ENCODE measurements at places on chromosomes 7 and 10. TPM values are rescaled to one million over a fixed set of nuclear protein-coding genes. Genes with fewer than 3 reads are reported as not detected.

Gene ALDH18A1
- 43.7 TPM for total RNA-seq

Gene BMI1
- 30.4 TPM for total RNA-seq

Gene ATAD1
- total RNA-seq = 41.6 TPM

Gene PARP12
- 31.0 TPM for total RNA-seq

Gene ARHGEF5
- not detected for total RNA-seq

Gene ASB10
- not detected for total RNA-seq

Gene TYW1
- 21.5 TPM for total RNA-seq

Gene ADRA2A
- 0.04 TPM for total RNA-seq

Gene NCF1
- total RNA-seq = 368 TPM

Gene C7orf33
- not detected for total RNA-seq

Gene AGMO
- not detected for total RNA-seq

Gene AKR1E2
- not detected for total RNA-seq

Gene NODAL
- not detected for total RNA-seq

Gene PRXL2A
- total RNA-seq = 7.2 TPM

Gene SORCS3
- total RNA-seq = not detected

Gene MARCHF5
- 7.6 TPM for total RNA-seq

Gene TWNK
- 14.5 TPM for total RNA-seq

Gene FKBP6
- total RNA-seq = not detected

Gene CYP3A7
- not detected for total RNA-seq

Gene HEPACAM2
- 0.30 TPM for total RNA-seq

Gene FXYD4
- total RNA-seq = not detected

Gene ACBD7
- total RNA-seq = 0.63 TPM

Gene UBE3C
- total RNA-seq = 55.2 TPM

Gene C10orf143
- 0.75 TPM for total RNA-seq

Gene GOLGA7B
- not detected for total RNA-seq

Gene ATG9B
- 1.6 TPM for total RNA-seq

Gene SLC13A1
- not detected for total RNA-seq

Gene ZDHHC4
- total RNA-seq = 48.4 TPM

Gene NRG3
- not detected for total RNA-seq

Gene ADAM12
- total RNA-seq = not detected

Gene SAMD9
- 28.8 TPM for total RNA-seq

Gene SEC31B
- total RNA-seq = 26.6 TPM

Gene FOXI2
- not detected for total RNA-seq

Gene SDK1
- total RNA-seq = not detected

Gene SCART1
- 6.9 TPM for total RNA-seq

Gene AKR1C8
- total RNA-seq = not detected

Gene SHTN1
- total RNA-seq = not detected

Gene RBP3
- not detected for total RNA-seq

Gene FAM200A
- total RNA-seq = 3.7 TPM

Gene NDUFA5
- total RNA-seq = 47.8 TPM

Gene SLC25A40
- total RNA-seq = 54.0 TPM

Gene GNAT3
- total RNA-seq = 0.26 TPM

Gene OR2A1
- not detected for total RNA-seq

Gene TFR2
- 4.2 TPM for total RNA-seq

Gene PPP1R17
- 7.9 TPM for total RNA-seq

Gene INA
- not detected for total RNA-seq

Gene UTF1
- not detected for total RNA-seq

Gene LEP
- not detected for total RNA-seq

Gene GPNMB
- 6.3 TPM for total RNA-seq

Gene FAM25A
- total RNA-seq = not detected

Gene IDE
- 56.2 TPM for total RNA-seq
